AG04449 (cell line): ENCODE measurements at places on chromosomes 12 and 14.

GRCh38 chr14:100237735-100238418, 1.1 kb upstream of the YY1 start:
- DNase-seq = no peak

DNA sequence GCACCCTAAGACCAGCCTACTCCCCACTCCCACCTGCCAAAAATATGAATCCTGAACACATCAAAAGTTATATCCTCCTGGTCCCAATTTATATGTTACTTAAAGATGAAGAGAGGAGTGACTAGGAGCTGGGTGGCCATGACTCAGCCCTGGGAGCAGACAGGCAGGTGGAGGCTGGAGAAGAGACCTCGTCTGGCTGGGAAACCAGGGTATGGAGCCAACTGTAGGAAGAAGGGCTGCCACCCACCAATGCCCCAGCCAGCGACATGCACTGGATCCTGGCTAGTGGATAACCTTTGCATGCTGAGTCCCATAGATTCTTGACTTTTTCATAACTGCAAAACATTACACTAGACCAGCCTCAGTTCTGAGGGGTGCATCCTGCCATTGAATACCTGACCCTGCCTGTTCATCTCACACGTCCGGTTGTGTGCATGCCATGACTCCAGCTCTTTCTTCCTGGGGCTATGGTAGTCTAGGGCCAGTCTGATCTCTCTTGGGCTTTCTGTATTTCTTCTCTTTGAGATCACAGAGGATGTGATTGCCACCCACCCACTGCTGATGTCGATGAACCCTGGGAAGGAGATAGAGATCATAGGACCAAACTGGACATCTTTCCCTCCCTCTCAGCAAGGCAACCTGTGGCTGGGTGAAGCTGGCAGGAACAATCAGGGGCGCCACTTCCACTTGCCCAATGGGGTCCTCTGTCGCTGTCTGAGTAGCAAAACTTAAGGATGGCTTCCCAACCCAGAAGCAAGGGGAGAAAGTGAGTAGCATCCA, 69.6 kb upstream of the DDX11 start:
- DNase-seq = no peak

DNA sequence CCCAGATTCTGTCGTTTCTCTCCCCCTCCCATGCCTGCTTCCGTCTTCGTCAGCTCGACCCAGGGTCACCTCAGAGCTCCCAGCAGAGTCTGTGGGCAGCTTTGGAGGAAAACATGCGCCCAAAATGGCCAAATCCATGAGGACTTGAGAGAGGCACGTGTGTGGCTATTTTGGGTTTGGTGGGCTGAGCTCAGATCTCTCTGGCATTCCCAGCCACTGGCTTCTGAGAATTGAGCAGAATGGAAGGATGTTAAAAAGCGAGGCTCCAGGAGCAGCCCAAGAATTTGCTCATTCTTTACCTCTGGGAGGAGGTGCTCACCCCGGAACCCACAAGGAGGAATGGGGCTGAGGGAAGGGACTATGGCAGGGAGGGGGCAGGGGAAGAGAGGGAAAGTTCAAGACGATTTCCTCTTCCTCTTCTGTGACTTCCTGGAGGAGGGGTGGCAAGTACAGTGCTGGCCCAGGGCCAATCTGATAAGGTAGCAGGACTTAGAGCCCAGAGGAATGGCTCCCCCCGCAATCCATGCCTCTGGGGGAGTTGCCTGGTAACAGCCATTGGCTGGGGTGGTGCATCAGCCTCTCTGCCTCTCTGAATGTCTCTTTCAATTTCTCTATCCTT, 20.1 kb downstream of the TSPAN9 start:
- no peak for DNase-seq

- no peak for DNase-seq
Observed at GRCh38 chr14:102899516-102899900, 23.0 kb upstream of the AMN start.

- no peak for DNase-seq
Observed at GRCh38 chr12:39372204-39372925, 70.6 kb downstream of the KIF21A start.

DNA sequence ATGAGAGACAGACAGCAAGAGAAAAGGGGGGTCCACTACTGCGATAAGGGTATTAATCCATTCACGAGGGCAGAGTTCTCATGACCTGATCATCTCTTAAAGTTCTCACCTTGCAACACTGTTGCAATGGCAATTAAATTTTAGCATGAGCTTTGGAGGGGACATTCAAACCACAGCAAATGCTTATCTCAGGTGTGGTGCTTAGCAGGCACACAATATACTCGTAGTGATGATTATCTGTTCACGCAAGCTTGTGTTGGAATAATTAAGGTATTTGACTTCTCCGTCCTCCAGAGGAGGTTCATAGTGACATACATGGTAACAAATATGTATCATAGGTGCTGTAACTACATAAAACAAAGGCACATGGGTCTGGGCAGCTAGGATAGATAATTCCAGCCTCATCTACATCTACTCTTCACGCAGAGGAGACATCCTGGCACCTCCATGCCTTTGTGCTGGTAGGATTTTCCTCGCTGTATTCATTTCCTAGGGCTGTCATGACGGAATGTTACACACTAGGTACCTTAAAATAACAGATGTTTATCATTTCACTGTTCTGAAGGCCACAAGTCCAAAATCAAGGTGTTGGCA, 221.2 kb downstream of the RBM19 start:
- no peak for DNase-seq

- no peak for DNase-seq
Observed at GRCh38 chr12:58302487-58303011, 361.2 kb downstream of the ATP23 start.

GRCh38 chr12:89475203-89475990, 49.2 kb downstream of the GALNT4 start:
- DNase-seq = no peak

GRCh38 chr14:40394634-40395340, 962.6 kb upstream of the FBXO33 start:
- no peak for DNase-seq

DNA sequence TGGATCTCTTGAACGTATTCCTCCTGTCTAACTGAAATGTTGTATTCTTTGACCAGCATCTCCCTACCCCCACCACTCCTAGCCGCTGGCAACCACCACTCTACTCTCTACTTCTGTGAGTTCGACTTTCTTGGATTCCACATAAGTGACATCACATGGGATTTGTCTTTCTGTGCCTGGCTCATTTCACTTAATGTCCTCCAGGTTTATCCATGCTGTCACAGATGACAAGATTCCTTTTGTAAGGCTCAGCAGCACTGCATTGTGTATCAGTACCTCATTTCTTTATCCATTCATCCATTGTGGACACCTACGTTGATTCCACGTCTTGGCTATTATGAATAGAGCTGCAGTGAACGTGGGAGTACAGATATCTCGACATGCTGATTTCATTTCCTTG, 10.5 kb downstream of the PRKAB1 start:
- no peak for DNase-seq

- no peak for DNase-seq
Observed at GRCh38 chr12:132602572-132603239, 7.7 kb downstream of the LRCOL1 start.

DNA sequence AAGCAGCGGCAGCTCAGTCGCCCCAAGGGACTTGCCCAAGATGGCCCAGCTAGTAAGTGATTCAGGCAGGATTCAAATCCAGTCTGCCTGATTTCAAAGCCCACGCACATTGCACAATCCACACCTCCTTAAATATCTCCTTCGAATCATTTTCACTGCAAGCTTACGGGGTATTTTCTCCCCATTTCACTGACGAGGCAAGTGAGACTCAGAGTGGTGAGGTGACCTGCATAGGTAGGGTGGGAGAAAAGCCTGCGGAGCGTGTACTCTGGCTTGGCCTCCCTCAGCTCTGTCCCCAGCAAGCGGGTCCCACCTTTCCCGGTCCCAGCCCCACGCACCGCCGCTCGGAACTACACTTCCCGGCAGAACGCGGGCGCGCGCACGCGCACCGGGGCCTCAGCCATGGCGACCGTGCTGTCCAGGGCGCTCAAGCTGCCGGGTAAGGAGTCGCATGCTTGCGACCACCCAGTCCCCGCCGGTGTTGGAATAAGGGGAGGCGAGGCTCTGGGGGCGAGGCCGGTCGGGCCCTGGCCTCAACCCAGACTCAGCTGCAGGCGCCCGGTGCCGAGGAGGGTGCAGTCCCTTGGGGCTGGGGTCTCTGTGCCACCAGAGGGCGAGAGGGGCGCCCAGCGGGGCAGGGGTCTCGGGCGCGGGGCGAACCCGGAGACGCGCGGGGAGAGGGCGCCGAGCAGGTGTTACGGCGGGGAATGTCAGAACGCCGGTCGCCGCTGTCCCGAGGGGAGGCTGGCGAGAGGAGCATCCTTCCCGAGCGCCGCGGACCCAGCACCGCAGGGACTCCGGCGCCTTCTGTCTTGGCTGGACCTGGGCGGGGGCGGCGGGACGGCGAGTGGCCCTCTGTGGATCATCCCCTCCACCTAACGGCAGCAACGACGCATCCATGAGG, at the start of gene FAM234B:
TSS of gene FAM234B (plus strand) at position 380 of the 904 bp plus-strand sequence. CDS start at position 403, 23 bp downstream.
- no peak for DNase-seq

DNA sequence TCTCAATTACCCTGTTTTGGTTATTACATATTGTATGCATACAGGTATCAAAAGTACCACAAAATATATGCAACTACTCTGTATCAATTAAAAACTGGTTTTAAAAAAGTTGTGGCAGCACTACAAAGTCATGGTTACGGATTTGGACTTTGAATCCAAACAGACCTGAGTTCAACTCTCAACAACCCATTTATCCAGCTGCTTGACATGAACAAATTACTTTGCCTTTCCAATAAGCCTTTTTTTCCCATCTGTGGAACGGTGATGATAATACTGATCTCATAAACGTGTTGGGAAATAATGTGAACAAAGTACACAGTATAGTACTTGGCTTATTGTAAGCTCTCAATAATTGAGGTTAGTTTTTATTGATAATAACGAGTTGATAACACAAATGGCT, 85.0 kb downstream of the MNAT1 start:
- DNase-seq = no peak

DNA sequence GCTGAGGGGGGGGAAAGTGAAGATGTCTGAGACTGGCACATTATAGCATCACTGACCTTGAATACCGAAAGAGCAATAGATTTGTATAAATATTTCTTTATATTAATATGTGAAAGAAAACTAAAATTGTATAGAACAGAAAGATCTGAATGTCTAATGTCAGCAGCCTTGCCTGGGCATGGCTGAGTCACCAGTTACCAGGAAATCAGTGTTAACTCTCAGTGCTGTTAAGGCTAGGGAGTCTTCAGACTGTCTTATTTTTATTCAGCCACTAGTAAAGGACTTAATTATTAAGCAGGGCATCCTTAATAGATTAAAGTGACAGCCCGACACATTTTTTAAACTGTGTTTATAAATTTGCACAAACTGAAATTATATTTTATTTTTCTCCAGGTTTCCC, 122.9 kb upstream of the AEBP2 start:
- no peak for DNase-seq

- peak; percentile 87 for DNase-seq
Observed at GRCh38 chr12:59904874-59905521, 309.2 kb downstream of the SLC16A7 start.

DNA sequence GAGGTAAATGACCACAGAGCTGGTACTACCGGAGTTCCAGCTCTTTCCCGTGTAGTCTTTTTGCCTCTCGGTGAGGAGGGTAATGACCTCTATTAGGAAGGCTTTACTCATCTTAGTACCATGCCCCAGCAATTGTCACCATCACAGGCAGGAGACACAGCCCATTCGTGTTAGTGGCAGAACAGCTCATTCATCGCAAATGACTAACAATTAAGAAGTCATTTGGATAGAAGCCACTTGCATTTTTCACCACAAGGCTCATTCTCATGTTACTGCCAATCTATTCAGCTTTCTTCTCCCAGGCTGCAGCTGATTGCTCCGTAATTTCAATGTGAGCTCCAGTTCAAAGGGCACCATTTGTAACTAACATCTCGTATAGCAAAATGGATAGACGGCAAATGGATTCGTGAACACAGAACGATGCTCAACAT, 718.8 kb upstream of the TMEM132C start:
- peak; percentile 44 for DNase-seq

- no peak for DNase-seq
Observed at GRCh38 chr14:41605550-41606281, 960 bp upstream of the LRFN5 start.

DNA sequence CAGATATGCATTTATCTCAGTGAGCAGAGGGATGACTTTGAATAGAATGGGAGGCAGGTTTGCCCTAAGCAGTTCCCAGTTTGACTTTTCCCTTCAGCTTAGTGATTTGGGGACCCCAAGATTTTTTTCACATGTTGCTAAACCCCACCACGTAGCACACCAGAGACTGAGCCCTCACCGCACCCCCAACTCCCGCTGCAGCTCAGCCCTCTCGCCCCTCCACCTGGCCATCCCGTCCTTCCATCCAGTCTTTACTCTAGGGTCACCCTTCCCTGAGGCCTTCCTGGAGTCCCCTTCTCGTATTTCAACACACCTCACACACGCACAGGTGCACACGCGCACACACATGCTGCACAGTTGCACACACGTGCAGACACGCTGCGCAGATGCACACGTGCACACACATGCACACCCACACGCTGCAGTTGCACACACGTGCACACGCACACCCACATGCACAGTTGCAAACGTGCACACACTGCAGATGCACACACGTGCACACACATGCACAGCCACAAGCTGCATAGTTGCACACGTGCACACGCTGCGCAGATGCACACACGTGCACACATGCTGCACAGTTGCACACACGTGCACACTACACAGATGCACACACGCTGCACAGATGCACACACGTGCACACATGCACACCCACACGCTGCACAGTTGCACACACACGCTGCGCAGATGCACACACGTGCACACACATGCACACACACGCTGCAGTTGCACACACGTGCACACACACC, 30.0 kb downstream of the HSP90AA1 start:
- DNase-seq = no peak

DNA sequence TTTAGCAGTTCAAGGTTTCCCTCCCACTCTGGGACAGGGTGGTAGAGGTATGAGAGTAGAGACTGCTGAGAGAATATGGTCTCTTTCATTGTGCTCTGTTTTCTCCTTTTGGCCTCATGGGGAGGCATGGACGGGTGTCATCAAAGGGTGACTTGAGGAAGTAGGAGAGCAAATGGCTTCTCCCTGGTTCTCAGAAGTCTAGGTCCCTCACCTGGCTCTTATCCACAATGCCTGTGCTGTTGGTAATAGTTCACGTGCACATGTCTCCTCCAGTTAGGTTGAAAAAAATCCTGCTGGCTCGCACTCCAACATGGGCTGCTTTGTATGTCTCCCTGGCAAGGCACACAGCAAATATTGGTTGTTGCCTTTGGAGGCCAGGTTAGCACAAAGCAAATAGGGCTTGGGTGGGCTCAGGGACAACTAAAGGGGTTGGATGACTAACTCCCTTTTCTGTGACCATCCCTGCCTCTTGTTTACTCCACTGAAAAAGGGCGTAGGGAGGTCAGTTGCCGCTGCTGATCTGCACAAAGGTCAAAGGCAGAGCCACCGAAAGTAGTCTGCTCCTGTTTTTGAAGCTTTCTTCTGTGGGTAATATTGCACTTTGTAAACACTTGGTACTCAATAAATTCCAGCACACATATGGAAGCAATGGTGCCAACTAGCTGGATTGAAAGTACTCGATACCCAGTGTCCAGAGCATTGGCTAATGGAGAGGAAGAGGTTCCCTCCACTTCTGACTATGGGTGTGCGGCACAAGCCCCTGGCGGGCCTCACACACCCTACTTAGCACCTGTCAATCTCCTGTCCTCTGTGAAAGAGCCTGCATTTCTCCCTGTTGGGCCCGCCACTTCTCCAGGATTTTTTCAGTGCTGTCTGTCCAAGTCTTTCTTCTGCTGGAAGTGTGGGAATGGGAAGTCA, 121.8 kb downstream of the SLC38A6 start:
- DNase-seq = no peak
